ENCODE measurements at places on chromosomes 16 and 17.

GRCh38 chr17:50396261-50397110, 837 bp downstream of the LRRC59 start:
- peak; percentile 22 for DNase-seq

- no peak for DNase-seq
Measured at GRCh38 chr16:24203675-24204074, 52.5 kb upstream of the CACNG3 start.

DNA sequence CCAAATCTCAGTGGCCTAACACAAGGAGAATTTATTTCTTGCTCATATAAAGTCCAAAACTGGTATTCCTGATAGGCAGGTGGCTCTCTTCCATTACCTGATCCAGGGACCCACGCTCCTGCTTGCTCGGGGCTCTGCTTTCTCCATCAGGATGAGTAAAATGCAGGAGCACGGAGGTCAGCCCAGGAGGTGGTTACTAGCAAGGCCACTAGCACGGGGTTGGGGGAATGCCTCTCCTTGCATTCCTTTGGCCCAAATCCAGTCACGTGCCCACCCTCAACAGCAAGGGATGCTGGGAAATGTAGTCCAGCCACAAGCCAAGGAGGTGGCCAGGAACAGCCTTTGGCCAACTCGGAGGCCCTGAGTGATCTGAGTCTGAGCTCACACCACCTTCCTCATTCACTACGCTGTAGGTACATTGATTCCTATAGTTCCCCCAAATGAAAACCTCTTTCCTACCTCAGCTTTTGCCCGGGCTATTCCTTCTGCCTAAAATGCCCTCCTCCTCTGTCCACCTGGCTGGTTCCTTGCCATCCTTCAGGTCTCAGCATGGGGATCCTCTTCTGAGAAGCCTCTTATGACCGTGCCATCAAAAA, 38.3 kb upstream of the HAPSTR1 start:
- DNase-seq = peak; percentile 25

DNA sequence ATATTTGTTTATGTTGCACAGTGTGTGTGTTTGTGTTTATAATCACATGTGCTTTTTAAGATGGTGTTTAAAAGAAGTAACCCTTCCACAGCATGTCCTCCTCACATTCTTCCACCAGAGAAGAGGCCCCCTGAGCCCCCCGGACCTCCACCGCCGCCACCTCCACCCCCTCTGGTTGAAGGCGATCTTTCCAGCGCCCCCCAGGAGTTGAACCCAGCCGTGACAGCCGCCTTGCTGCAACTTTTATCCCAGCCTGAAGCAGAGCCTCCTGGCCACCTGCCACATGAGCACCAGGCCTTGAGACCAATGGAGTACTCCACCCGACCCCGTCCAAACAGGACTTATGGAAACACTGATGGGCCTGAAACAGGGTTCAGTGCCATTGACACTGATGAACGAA, 69.2 kb downstream of the CDK12 start:
- no peak for DNase-seq

GRCh38 chr17:57092171-57092570, 7.1 kb downstream of the AKAP1 start:
- no peak for DNase-seq

- DNase-seq = no peak
Measured at GRCh38 chr17:2262135-2262587, 41.4 kb downstream of the SMG6 start.

- no peak for DNase-seq
Measured at GRCh38 chr17:39664581-39665561, at the start of gene TCAP. Gene TCAP (plus strand): TSS chr17:39665349. CDS start chr17:39665360, 11 bp downstream.

DNA sequence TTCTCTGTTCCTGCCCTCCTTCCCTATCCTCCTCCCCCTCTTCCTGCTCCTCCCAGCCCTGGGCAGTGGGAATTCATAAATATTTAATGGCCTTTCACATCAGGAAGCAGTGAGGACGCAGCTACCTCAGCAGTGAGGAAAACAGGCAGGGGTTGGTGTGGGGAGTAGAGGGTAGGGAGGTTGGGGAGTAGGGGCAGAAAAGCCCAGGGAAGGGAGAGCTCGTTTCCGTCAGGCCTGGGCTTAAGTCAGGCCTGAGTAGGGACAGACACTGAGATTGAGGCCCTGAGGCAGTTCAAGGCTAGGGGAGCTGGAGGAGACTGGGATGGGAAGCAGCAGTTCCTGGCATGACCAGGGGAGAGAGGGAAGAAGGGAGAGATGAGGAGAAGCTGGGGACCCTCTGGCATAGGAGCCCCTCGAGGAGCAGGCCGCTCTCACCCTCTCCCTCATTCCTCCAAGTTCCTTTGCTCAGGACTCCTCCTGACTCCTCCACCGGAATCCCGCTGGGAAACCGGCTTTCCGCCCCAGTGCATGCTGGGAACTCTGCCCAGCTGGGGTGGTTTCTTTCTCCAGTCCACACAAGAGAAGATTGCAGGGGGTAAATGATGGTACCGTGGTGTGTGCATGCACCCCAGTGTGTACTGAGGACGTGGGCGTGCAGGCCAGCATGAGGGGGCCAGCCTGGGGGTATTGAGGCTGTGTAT, 6.2 kb downstream of the SAMD14 start:
- no peak for DNase-seq

- peak; percentile 10 for DNase-seq
Measured at GRCh38 chr16:50474138-50474537, 74.1 kb upstream of the NKD1 start.

- no peak for DNase-seq
Measured at GRCh38 chr17:57665128-57665527, 80.0 kb downstream of the CCDC182 start.

DNA sequence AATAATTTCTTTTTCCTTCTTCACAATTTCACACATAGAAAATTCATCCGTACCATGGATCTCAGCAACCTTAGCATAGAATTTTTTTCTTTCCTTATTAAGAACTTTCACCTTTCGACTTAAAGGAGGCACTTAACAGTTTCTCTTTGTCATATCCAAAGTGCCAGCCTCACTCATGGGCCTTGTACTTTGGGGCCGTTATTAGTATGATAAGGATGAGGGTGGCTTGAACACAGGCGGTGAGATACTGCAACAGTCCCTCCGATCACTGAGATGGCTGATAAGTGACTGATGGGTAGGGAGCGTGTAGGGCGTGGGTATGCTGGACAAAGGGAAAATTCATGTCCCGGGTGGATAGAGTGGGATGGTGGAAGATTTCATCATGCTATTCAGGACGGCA, 85.3 kb downstream of the OR1D5 start:
- no peak for DNase-seq

DNA sequence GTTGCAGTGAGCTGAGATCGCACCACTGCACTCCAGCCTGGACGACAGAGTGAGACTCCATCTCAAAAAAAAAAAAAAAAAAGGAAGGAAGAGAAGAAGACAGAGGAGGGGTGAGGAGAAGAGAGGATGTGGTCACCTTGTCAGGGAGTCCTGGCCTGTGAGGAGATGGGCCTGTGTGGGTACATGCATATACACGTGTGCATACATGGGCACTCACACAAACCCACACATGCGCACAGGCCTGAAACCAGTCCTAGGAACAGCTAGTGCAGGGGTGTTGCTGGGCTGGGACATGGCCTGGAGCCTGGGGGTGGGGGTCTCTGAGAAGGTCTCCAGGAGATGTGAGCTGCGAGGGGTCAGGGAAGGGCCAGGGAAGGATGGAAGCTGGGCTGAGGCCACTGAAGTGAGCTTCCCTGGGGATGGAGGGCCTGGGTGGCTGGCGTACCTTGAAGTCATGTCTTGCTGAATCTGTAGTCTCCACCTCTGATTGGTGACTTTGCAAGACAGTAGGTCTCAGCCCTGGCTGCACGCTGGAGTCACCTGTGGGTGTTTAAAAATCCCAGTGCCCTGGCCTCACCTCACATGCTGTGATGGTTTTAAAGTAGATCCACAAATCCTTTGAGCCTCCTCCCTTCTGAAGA, 72.4 kb downstream of the MRM1 start:
- DNase-seq = no peak

- no peak for DNase-seq
Measured at GRCh38 chr17:72609501-72609900, 483.0 kb downstream of the SLC39A11 start.

- no peak for DNase-seq
Measured at GRCh38 chr16:22239131-22239805, 33.2 kb downstream of the EEF2K start.

DNA sequence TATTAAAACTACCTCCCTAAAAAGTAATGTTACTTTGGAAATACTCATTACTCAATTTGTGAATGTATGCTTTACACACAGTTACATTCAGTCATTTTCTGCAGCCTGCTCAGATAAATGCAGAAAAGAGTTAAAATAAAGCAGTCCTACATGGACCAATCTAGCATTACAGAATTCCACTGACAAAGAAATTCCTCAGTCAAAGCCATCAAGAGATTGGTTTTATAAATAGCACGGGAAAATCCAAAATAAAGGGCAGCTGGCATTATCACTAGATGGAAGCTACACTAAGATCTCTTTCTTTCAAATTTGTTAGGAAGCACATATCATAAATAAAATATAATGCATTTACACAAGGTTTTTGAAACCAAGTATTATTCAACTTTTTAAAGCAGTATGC, 58.3 kb downstream of the DUSP14 start:
- DNase-seq = no peak

DNA sequence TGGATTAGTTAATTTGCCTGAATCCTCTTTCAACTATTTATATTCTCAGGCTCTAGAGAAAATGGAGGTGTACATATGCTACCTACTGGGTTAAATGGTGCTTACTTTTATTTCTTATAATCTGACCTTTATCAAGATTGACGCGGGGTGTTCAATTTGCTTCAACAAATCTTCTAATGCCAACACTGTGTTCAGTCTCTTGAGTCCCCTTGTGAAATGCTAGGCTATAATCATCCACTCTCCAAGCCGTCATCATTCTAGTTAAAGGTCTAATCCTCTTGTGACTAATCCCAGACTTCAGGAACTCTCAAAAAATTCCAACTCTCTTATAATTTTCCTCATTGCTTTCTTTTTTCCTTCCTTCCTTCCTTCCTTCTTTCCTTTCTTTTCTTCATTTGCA, 1396.2 kb downstream of the CDH8 start:
- no peak for DNase-seq

DNA sequence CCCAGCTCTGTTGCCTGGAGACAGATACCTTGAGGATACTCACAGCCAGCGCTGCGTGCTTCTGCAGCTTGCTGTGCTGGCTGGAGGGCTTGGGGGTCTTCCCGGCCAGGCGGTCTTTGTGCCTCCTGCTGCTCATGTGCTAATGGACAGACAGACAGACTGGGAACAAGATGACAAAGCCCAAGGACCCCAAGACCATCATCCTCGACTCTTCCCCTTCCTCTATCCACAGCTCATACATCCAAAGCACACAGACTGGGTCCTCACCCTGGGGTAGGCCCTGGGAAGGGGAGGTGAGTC, 7.7 kb downstream of the NKIRAS2 start:
- no peak for DNase-seq

DNA sequence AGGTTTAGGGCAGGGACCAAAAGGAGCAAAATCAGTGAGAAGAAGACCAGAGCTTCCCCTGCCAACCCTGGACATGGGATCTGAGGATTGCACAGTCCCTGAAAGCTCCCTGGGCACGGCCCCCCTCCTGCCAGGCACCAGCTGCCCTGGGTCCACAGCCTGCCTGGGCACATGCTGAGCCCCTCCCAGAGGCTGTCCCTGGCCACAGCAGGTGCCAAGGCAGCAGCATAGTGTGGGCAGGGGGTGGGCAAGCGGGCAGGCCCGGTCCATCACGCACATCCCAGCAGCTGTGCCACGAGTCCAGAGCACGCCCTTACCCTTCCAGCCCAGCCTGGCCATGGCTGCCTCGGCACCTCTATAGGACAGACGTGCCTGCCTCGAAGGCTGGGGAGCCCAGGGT, 12.7 kb downstream of the SCN4A start:
- no peak for DNase-seq

DNA sequence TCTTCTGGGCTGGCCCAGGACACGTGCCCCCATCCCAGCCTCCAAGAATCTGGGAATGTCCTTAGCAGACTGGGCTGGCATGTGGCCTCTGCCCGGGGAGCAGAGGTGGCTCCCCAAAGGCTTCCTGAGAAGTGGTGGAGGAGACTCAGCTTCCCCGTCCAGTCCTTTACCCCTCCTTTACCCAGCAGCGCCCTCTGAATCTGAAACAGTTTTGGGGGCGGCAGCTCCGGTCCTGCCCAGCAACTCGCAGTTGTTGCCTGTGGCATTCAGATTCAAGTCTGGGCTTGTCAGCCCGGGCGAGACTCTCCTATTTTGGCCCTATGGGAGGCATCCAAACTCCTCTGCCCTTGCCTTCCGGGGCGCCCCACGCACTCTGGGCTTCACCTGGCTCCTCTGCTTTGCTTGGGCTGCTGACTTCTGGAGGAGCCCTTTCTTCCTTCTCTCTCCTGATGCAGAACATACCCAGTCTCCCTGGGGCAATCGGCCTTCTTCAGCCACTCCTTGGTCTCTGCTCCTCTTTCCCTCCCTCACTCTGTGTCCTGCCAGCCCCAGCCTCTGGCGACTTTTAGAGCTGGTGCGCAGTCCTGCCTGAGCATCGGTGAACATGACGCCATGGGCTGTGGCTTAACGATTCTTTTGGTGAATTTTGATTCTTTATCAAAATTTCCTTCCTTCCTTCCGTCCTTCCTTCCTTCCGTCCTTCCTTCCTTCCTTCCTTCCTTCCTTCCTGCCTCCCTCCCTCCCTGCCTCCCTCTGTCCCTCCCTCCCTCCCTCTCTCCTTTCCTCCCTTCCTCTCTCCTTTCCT, 55.2 kb downstream of the CMIP start:
- DNase-seq = no peak

GRCh38 chr16:23826528-23827045, 9.2 kb upstream of the PRKCB start:
- no peak for DNase-seq

DNA sequence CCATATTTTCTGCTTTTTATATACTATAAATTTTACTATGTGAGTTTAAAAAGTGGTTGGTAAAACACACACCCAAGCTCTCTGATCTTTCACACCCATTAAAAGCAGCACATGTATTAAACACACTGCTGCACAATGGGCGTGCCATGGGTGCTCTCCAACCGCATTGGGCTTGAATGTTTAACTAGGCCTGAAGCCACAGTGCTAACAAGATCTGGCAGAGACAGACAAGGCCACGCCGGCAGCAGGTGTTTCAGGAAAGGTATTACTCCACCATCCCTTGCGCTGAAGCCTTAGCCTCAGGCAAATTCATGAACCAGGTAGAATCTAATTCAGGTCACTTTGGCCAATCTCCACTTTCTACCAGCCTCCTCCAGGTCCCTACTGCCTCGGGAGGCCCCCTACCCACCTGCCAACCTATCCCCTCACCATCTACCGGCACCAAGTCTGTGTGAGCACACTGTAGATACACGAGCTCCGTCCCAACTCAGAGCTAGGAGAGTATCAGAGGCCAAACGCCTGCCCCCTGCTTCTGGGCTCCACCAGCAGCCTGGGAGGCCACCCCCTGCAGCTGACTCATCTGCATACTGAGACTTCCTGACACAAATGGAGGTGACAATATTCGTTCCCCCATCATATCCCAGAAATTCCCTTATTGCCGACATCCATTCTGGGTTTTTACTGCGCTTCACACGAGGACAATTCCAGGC, 95.0 kb downstream of the ADCY9 start:
- no peak for DNase-seq

- peak; percentile 81 for DNase-seq
Measured at GRCh38 chr17:67378454-67379250, 1.6 kb downstream of the PITPNC1 start.

Data from stimulated activated CD4-positive, alpha-beta T cell treated with anti-CD3 and anti-CD28 coated beads, Interleukin-2, amount 100 ng/mL, for 24 hours (primary cell).